Smooth muscle cell of the coronary artery (primary cell): ENCODE measurements at places on chromosomes 6 and 20. TPM values are rescaled to one million over a fixed set of nuclear protein-coding genes. Genes with fewer than 3 reads are reported as not detected.

Gene HLA-DRB5
- total RNA-seq, result not detected in 2 replicates

Gene YIPF3
- total RNA-seq, result 110 and 288 TPM in 2 replicates

Gene ENPP3
- total RNA-seq, result not detected in 2 replicates

Gene MCM9
- total RNA-seq, result 7.3 and 9.4 TPM in 2 replicates

Gene MRPS10
- total RNA-seq, result 17.9 and 39.0 TPM in 2 replicates

Gene YTHDF1
- total RNA-seq, result 11.9 and 18.8 TPM in 2 replicates

Gene TRIM40
- under 0.01 TPM in 1 of 2 replicates, not detected in the other for total RNA-seq

Gene ARMH2
- not detected in 2 replicates for total RNA-seq

Gene MCCD1
- not detected in 2 replicates for total RNA-seq

Gene ATXN1
- 18.3 and 27.5 TPM in 2 replicates for total RNA-seq

Gene HLA-DQA1
- not detected in 2 replicates for total RNA-seq

Gene RBBP8NL
- not detected in 2 replicates for total RNA-seq

Gene TENT5A
- 19.1 and 42.2 TPM in 2 replicates for total RNA-seq

Gene NPBWR2
- not detected in 2 replicates for total RNA-seq

Gene DEK
- total RNA-seq, result 56.8 and 62.8 TPM in 2 replicates

Gene TMEM200A
- 43.9 and 71.4 TPM in 2 replicates for total RNA-seq

Gene WFDC10B
- total RNA-seq, result not detected in 2 replicates

Gene FAM184A
- 0.08 and 0.70 TPM in 2 replicates for total RNA-seq

Gene ARMC12
- 0.23 TPM in 1 of 2 replicates, not detected in the other for total RNA-seq

Gene DPPA5
- total RNA-seq, result not detected in 2 replicates

Gene SIRPD
- not detected in 2 replicates for total RNA-seq

Gene SLC44A4
- total RNA-seq, result not detected in 2 replicates

Gene TBX18
- total RNA-seq, result 44.2 and 46.7 TPM in 2 replicates

Gene ECHDC1
- total RNA-seq, result 19.2 and 36.5 TPM in 2 replicates
